Bronchial smooth muscle cell (primary cell): ENCODE measurements at places on chromosomes 7 and 10. TPM values are rescaled to one million over a fixed set of nuclear protein-coding genes. Genes with fewer than 3 reads are reported as not detected.

Gene MYH16
- total RNA-seq = not detected in 2 replicates

Gene PNLIPRP3
- under 0.01 TPM in 1 of 2 replicates, not detected in the other for total RNA-seq

Gene RARRES2
- 2.4 and 11.5 TPM in 2 replicates for total RNA-seq

Gene WDR11
- total RNA-seq = 57.2 and 61.6 TPM in 2 replicates

Gene CTAGE4
- total RNA-seq = 0.09 and 0.32 TPM in 2 replicates

Gene NXPH1
- not detected in 2 replicates for total RNA-seq

Gene BRI3
- total RNA-seq = 76.6 and 102 TPM in 2 replicates

Gene ANK3
- 2.5 and 3.2 TPM in 2 replicates for total RNA-seq

Gene ASAH2B
- total RNA-seq = 0.94 and 1.7 TPM in 2 replicates

Gene ZNF398
- total RNA-seq = 3.9 and 4.6 TPM in 2 replicates

Gene FGFR2
- total RNA-seq = under 0.01 and 0.09 TPM in 2 replicates

Gene LRRD1
- total RNA-seq = under 0.01 TPM in 1 of 2 replicates, not detected in the other

Gene ARHGAP22
- total RNA-seq = 34.2 and 46.1 TPM in 2 replicates

Gene GATA3
- total RNA-seq = not detected in 2 replicates

Gene NKX6-2
- total RNA-seq = not detected in 2 replicates

Gene DPP6
- under 0.01 TPM in 1 of 2 replicates, not detected in the other for total RNA-seq

Gene HOXA1
- total RNA-seq = 0.17 and 0.63 TPM in 2 replicates

Gene SPDYE11
- total RNA-seq = not detected in 2 replicates

Gene PGAM2
- 0.09 and 0.63 TPM in 2 replicates for total RNA-seq

Gene RELN
- total RNA-seq = 0.63 and 9.4 TPM in 2 replicates

Gene NKX2-3
- not detected in 2 replicates for total RNA-seq

Gene CNNM1
- total RNA-seq = under 0.01 TPM in 2 replicates

Gene HOXA6
- total RNA-seq = 0.09 and 0.16 TPM in 2 replicates

Gene ATOH7
- not detected in 2 replicates for total RNA-seq
